Right atrium auricular region (tissue), 2 donors: ENCODE measurements at places on chromosomes 6 and 20. TPM values are rescaled to one million over a fixed set of nuclear protein-coding genes. Genes with fewer than 3 reads are reported as not detected.

The HTR1E gene
- not detected for total RNA-seq

The SCUBE3 gene
- 0.12 TPM for total RNA-seq

The NNAT gene
- total RNA-seq = 2.6 TPM

The NKAIN4 gene
- total RNA-seq = not detected

- DNase-seq = no peak
Observed at GRCh38 chr6:137666202-137666774, 172.1 kb upstream of the OLIG3 start.

- DNase-seq = no peak
Observed at GRCh38 chr6:10516953-10517352, 4.2 kb upstream of the GCNT2 start.

DNA sequence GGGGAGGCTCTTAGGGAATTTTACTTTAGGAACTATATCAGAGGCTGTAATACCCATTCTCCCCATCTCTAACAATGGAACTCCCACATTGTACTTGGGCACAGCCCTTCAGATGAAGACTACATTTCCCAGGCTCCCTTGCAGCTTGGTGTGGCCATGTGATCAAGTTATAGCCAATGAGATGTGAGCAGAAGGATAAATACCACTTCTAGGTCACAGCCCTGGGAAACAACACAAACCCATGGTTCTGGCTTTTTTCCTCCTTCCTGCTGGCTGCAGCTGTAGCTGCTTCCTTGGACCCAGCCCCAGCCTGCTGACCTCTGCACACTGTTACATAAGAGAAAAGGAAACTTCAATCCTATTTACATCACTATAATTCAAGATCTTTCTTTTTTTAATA is 445.9 kb upstream of the JARID2 start:
- DNase-seq = peak; percentile 62

- no peak for DNase-seq
Observed at GRCh38 chr20:48990467-48990866, 55.6 kb upstream of the CSE1L start.

DNA sequence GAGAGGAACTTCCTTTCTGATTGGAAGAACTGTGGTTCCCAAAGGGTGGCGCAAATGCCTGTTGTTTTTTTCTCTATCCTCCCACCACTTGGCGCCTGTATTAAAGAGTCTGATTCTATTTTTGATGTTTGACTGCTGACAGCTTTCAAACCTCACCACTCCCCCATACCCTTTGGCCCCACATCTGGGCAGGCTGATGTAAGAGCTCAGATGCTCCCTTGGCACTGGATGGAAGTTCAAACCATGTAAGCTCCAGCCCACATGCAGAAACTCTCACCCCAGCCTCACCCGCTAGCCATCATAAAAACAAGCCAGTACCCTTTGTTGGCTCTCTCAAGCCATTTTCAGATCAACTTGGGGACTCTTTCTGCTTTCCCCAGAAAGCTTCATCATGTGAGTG is 20.0 kb upstream of the TMEM14A start:
- DNase-seq = no peak

DNA sequence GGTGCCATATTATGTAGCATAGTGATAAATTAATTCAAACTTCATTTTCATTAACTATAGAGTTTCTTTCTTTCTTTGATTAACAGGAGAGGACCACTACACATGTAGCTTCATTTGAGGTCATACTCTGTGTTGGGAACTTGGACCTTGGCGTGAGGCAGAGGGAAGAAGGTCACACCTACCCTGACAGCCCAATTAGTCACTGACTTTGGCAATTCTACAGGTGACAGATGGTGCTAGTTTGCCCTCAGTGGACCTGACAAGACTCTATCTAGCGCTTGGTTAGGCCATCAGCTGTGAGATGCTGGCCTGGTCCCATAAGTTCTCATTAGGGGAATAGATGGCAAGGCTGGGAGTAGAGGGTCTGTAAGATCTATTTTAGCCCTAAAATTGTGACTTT is 14.2 kb downstream of the SLX4IP start:
- no peak for DNase-seq

DNA sequence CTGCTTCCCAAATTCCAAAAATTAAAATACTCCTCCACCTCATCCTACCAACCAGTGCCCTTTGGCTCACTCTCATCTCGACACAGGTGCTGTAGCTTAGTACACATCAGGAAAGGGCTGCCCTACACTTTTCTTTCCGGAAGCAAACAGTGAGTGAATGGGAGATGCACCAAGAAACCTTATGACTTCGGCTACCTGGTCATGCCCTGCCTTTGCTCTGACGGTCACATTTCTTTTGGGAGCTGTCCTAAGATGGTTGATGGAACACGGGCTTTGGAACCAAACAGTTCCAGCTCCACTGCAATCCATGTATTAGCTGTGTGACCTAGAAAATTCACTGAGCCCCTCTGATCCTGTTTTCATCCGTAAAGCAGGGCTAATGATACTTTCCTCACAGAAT is 92.7 kb upstream of the ASF1A start:
- DNase-seq = no peak
